ENCODE measurements at places on chromosomes 2 and 18. TPM values are rescaled to one million over a fixed set of nuclear protein-coding genes. Genes with fewer than 3 reads are reported as not detected.

LONRF2 gene
- total RNA-seq: not detected

ACKR3 gene
- 6.9 TPM for total RNA-seq

PIEZO2 gene
- 0.05 TPM for total RNA-seq

LOXHD1 gene
- total RNA-seq: 0.18 TPM

ACAA2 gene
- total RNA-seq: 34.1 TPM

VSNL1 gene
- total RNA-seq: not detected

KIAA1328 gene
- 10.4 TPM for total RNA-seq

NRP2 gene
- total RNA-seq: 0.85 TPM

LYPD1 gene
- total RNA-seq: not detected

RUFY4 gene
- total RNA-seq: 0.23 TPM

ASB18 gene
- total RNA-seq: not detected

LINC00305 gene
- total RNA-seq: not detected

NT5DC4 gene
- total RNA-seq: not detected

GCG gene
- not detected for total RNA-seq

TUBA4B gene
- total RNA-seq: not detected

FKBP7 gene
- total RNA-seq: 2.1 TPM

SLC23A3 gene
- total RNA-seq: 5.1 TPM

ADD2 gene
- total RNA-seq: 7.1 TPM

Data from T-cell (primary cell).